ENCODE measurements at places on chromosomes 5 and 9. TPM values are rescaled to one million over a fixed set of nuclear protein-coding genes. Genes with fewer than 3 reads are reported as not detected.
A peak's percentile ranks its signal among the peaks of the same experiment; 100 is the strongest.

GRCh38 chr5:89343666-89344065, 460.7 kb upstream of the MEF2C start:
- no peaks in the 10 kb centered on the region for H3K36me3 ChIP-seq
- H3K27me3 ChIP-seq, result no peaks in the 10 kb centered on the region
- H3K4me1 ChIP-seq, result no peaks in the 10 kb centered on the region
- H3K4me3 ChIP-seq, result no peak overlapping the region
- H3K27ac ChIP-seq, result no peak overlapping the region
- peak; percentile 38 for DNase-seq

DNA sequence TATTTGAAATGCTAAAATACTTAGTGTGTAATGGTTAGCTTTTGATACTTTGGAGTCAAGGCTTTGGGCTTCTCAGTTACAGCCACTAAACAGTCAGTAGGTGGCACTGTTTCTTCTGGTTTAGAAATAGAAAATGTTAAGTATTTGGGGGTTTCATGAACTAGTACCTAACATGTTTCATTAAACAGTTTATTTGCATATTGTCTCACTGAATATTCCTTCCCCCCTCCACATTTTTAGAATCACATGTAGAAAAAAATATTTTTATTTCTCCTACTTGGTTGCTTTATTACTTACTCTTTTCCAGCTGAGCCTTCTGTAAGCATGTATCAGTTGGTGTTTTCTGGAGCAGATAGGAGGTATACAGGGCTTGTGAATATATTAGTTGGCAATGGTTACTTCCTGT, 48.0 kb downstream of the IPO11 start:
- no peaks in the 10 kb centered on the region for H3K27me3 ChIP-seq
- DNase-seq, result peak; percentile 57
- H3K4me3 ChIP-seq, result no peak overlapping the region
- no peaks in the 10 kb centered on the region for H3K4me1 ChIP-seq

GRCh38 chr9:114282926-114283325, 40.0 kb upstream of the ORM1 start:
- no peak overlapping the region for H3K27ac ChIP-seq
- no peaks in the 10 kb centered on the region for H3K4me1 ChIP-seq
- peaks cover 8% of the 10 kb centered on the region for H3K36me3 ChIP-seq
- no peaks in the 10 kb centered on the region for H3K27me3 ChIP-seq
- DNase-seq, result no peak
- H3K4me3 ChIP-seq, result no peak overlapping the region

HBEGF gene
- total RNA-seq, result 33.8 TPM

ROR2 gene
- 11.5 TPM for total RNA-seq

- H3K4me1 ChIP-seq, result no peaks in the 10 kb centered on the region
- peaks cover 7% of the 10 kb centered on the region for H3K27me3 ChIP-seq
- H3K36me3 ChIP-seq, result no peaks in the 10 kb centered on the region
- H3K4me3 ChIP-seq, result no peak overlapping the region
- DNase-seq, result no peak
- H3K27ac ChIP-seq, result no peak overlapping the region
These were observed 245.2 kb upstream of the IRX2 start for GRCh38 chr5:2996687-2997086.

DNA sequence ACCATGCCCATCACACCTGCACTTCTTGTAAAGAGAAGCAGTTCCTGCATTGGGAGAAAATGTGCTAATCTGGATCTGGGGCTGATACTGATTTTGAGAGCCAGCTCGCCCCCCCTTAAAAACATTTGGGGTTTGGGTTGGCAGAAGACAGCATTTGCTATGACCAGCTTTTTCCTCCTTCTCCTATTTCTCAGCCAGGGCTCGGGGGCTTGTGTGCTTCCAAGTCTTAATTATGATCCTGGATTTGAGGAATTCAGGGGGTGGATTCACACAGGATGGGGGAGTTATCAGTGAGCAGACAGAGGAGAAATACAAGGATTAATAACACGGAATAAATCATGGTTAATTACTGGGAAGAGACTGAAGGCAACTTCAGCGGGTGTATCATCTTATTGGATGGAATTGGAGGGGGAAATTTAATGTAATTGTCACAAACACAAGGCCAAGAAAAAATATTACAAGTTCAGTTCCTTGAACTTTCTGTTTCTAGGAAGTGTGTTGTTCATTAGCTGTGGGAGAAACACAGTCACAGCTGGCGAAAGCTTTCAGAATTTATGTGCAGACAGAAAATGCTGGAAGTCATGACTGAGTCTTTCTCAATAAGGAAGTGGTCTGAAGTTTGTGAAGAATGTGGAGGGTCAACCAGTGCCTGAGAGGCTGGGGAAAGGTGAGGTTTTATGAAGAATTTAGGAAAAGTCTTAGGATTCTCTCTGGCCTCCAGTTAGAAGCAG, 15.3 kb downstream of the C9orf152 start:
- peaks cover 23% of the 10 kb centered on the region for H3K4me1 ChIP-seq
- H3K4me3 ChIP-seq, result no peak overlapping the region
- no peak for DNase-seq
- H3K36me3 ChIP-seq, result no peaks in the 10 kb centered on the region
- H3K27ac ChIP-seq, result peak overlapping the region; percentile 46

GRCh38 chr5:53200306-53200705, 90.7 kb upstream of the MOCS2 start:
- H3K27ac ChIP-seq, result no peak overlapping the region
- no peaks in the 10 kb centered on the region for H3K27me3 ChIP-seq
- no peaks in the 10 kb centered on the region for H3K4me1 ChIP-seq
- H3K36me3 ChIP-seq, result no peaks in the 10 kb centered on the region

DNA sequence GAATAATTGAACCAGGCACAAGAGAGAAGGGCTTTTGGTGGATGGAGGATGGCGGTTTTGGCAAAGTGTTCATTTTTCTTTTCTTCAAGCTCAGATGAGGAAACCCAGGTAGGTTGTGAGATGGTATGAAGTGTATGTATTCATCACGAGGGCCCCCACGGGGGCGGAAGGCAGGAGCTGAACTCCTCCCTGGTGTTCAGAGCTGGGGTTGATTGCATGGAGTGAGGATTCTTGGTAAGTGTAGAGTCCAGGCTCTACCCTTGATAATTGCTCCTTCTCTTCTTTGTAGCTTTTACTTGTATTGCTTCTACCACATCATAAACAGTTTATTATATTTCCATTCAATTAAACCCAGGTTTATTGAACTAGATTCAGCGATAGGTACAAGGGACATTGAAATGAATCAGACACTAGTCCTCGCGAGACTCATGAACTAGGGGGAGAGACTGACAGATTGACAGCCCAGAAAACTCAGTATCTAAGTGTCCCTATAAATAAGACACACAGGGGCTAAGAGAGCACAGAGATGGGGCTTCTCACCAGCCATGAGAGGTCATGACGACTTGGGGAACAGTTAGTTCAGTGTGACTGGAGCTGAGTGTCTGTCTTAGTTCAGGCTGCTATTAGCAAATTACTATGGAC, 116.7 kb upstream of the KLF4 start:
- H3K4me3 ChIP-seq, result no peak overlapping the region
- H3K4me1 ChIP-seq, result no peaks in the 10 kb centered on the region

DNA sequence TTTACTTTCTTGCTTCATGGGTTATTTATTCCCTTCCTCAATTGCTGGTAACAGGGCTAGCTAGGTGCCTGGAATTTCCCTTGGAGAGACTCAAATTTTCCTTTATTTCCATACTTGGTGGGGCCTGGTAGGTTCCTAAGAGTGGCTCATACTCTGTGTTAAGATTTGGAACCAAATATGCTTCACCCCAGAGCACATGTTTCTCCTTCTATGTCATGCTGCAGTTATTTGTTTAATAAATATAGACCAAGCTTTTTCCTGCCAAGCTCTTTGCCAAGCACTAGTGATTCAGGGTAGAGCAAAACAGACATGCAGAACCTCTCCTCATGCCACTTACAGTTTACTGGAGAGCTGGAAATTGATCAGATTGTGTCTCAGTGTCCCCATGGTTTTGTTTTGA, 290.3 kb upstream of the SGCD start:
- H3K4me3 ChIP-seq, result no peak overlapping the region
- no peak for DNase-seq
- H3K36me3 ChIP-seq, result no peaks in the 10 kb centered on the region
- no peak overlapping the region for H3K27ac ChIP-seq
- H3K27me3 ChIP-seq, result no peaks in the 10 kb centered on the region
- no peaks in the 10 kb centered on the region for H3K4me1 ChIP-seq

GRCh38 chr9:18499980-18500379, 26.0 kb downstream of the ADAMTSL1 start:
- no peaks in the 10 kb centered on the region for H3K27me3 ChIP-seq
- no peaks in the 10 kb centered on the region for H3K36me3 ChIP-seq
- peaks cover 6% of the 10 kb centered on the region for H3K4me1 ChIP-seq
- H3K4me3 ChIP-seq, result no peak overlapping the region
- no peak overlapping the region for H3K27ac ChIP-seq
- DNase-seq, result no peak

- H3K27me3 ChIP-seq, result no peaks in the 10 kb centered on the region
- no peak overlapping the region for H3K4me3 ChIP-seq
- H3K27ac ChIP-seq, result no peak overlapping the region
These were observed 572.6 kb upstream of the CLINT1 start for GRCh38 chr5:158431369-158432029.

PCDHGB1 gene
- total RNA-seq, result 2.1 TPM

- no peak overlapping the region for H3K4me3 ChIP-seq
- H3K4me1 ChIP-seq, result no peaks in the 10 kb centered on the region
- DNase-seq, result peak; percentile 72
- no peaks in the 10 kb centered on the region for H3K36me3 ChIP-seq
- no peaks in the 10 kb centered on the region for H3K27me3 ChIP-seq
These were observed 2053.1 kb downstream of the EFNA5 start for GRCh38 chr5:105617436-105618215.

- no peak for DNase-seq
- no peak overlapping the region for H3K4me3 ChIP-seq
- no peaks in the 10 kb centered on the region for H3K27me3 ChIP-seq
- no peak overlapping the region for H3K27ac ChIP-seq
- H3K4me1 ChIP-seq, result no peaks in the 10 kb centered on the region
- H3K36me3 ChIP-seq, result no peaks in the 10 kb centered on the region
These were observed 82.4 kb downstream of the NTRK2 start for GRCh38 chr9:84751921-84752320.

- no peaks in the 10 kb centered on the region for H3K4me1 ChIP-seq
- no peaks in the 10 kb centered on the region for H3K27me3 ChIP-seq
- H3K4me3 ChIP-seq, result no peak overlapping the region
- no peak overlapping the region for H3K27ac ChIP-seq
- DNase-seq, result no peak
These were observed 21.0 kb downstream of the SKIC3 start for GRCh38 chr5:95533761-95534160.

ZNF883 gene
- total RNA-seq, result 3.4 TPM

TLN1 gene
- 471 TPM for total RNA-seq

PAEP gene
- not detected for total RNA-seq

GRCh38 chr5:14958188-14958587, 86.6 kb upstream of the ANKH start:
- no peaks in the 10 kb centered on the region for H3K4me1 ChIP-seq
- no peaks in the 10 kb centered on the region for H3K36me3 ChIP-seq
- H3K27ac ChIP-seq, result no peak overlapping the region
- H3K4me3 ChIP-seq, result no peak overlapping the region
- no peak for DNase-seq
- no peaks in the 10 kb centered on the region for H3K27me3 ChIP-seq

DNA sequence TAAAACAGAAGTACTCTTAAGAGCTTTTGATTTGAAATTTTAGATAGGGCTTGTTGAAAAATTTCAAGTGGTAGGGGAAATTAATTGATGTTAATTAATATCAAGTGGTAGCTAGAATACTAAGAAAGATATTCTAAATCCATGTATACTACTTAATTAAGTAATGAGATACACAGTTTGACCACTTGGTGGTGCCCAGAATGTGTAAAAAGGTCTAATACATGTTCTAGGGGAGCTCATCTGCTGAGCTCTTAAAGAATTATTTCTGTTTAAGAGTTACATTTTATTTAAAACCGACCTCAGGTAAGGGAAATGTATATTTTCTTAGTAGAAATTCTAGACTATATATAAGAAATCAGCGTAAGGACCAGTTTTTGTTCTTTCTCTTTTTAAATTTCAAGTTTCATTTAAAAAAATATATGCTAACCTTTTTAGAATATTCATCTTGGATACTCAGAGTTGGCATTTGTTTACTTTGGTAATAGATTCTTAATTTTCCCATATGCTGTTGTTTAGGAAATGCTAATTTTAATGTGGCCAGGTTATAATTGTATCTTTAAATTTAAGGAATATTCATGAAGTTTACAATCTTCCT, 61.5 kb downstream of the LNPEP start:
- no peaks in the 10 kb centered on the region for H3K27me3 ChIP-seq
- no peak overlapping the region for H3K27ac ChIP-seq
- no peaks in the 10 kb centered on the region for H3K4me1 ChIP-seq
- no peak overlapping the region for H3K4me3 ChIP-seq
- no peak for DNase-seq
- H3K36me3 ChIP-seq, result no peaks in the 10 kb centered on the region

GPR150 gene
- total RNA-seq, result 0.16 TPM

GRCh38 chr9:112179816-112180215, 4.7 kb upstream of the SUSD1 start:
- no peaks in the 10 kb centered on the region for H3K27me3 ChIP-seq
- H3K27ac ChIP-seq, result no peak overlapping the region
- DNase-seq, result no peak
- H3K4me3 ChIP-seq, result no peak overlapping the region
- H3K4me1 ChIP-seq, result no peaks in the 10 kb centered on the region
- H3K36me3 ChIP-seq, result no peaks in the 10 kb centered on the region

GRCh38 chr5:1190837-1191239, 10.6 kb upstream of the SLC6A19 start:
- H3K36me3 ChIP-seq, result no peaks in the 10 kb centered on the region
- H3K4me3 ChIP-seq, result no peak overlapping the region
- DNase-seq, result peak; percentile 13
- H3K27ac ChIP-seq, result no peak overlapping the region
- H3K4me1 ChIP-seq, result no peaks in the 10 kb centered on the region
- H3K27me3 ChIP-seq, result peaks cover 49% of the 10 kb centered on the region

- no peak for DNase-seq
- H3K4me3 ChIP-seq, result no peak overlapping the region
- no peaks in the 10 kb centered on the region for H3K27me3 ChIP-seq
- no peaks in the 10 kb centered on the region for H3K4me1 ChIP-seq
- H3K27ac ChIP-seq, result no peak overlapping the region
- no peaks in the 10 kb centered on the region for H3K36me3 ChIP-seq
These were observed 156.4 kb upstream of the RFX3 start for GRCh38 chr9:3682186-3682585.

OR4F3 gene
- not detected for total RNA-seq

DNA sequence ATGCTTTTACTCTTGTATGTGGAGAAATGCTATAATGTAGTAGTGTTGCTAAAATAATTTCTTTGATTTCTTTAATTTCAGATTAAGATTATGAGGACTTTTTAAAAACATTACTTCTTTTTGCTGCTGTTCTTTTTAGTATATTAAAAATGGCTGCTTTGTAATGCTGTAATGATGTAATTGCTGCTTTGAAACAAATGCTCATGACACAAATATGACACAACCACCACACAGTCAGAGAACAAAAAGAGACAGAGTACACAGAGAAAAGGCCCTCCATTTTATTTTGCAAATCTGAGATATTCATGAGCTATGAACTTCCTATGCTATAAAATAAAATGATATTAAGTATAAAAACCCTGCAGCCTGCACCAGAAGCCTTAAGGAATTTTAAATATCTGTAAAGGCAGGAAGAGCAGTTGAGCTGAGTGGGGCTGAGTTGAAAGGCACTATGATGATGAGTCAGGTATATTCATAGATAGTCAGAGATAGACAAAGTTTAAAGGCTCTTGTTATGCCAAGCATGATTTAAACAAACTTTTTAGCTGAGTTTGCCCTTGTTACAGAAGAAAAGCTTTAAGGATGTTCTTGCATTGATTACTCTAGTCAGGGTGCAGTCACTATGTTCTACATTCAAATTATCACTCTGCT, 5.1 kb upstream of the POU5F2 start:
- no peaks in the 10 kb centered on the region for H3K27me3 ChIP-seq
- H3K27ac ChIP-seq, result no peak overlapping the region
- no peak for DNase-seq
- H3K4me3 ChIP-seq, result no peak overlapping the region
- H3K36me3 ChIP-seq, result no peaks in the 10 kb centered on the region
